ENCODE measurements at places on chromosomes 1 and 21. TPM values are rescaled to one million over a fixed set of nuclear protein-coding genes. Genes with fewer than 3 reads are reported as not detected.

Gene AHDC1
- total RNA-seq, result 11.2 TPM

GRCh38 chr21:41168391-41169257 is 664 bp downstream of the BACE2 start:
- peak; percentile 79 for DNase-seq

- peak; percentile 74 for DNase-seq
Observed at GRCh38 chr1:175742790-175743459, 470 bp downstream of the TNR start.

DNA sequence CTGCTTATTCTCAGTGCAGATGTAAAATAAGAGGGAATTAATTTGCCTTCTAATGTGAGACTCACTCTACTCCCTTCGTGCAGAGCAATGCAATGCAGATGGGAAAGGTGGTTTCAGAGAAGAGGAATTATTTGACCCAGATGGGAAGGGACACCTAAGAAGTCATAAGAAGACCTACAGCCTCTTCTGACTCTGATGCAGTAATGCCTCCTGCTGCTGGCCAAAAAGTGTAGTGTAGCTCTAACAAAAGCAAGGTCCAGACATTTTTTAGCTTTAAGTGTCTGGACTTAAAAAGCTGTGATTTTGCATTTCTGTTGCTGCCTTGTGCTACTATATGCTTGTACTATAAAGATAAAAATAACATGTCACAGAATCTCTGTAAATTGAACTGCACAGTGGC is 501.4 kb downstream of the TTLL7 start:
- DNase-seq, result no peak
